ENCODE measurements at places on chromosomes 2 and 18. TPM values are rescaled to one million over a fixed set of nuclear protein-coding genes. Genes with fewer than 3 reads are reported as not detected.

DNA sequence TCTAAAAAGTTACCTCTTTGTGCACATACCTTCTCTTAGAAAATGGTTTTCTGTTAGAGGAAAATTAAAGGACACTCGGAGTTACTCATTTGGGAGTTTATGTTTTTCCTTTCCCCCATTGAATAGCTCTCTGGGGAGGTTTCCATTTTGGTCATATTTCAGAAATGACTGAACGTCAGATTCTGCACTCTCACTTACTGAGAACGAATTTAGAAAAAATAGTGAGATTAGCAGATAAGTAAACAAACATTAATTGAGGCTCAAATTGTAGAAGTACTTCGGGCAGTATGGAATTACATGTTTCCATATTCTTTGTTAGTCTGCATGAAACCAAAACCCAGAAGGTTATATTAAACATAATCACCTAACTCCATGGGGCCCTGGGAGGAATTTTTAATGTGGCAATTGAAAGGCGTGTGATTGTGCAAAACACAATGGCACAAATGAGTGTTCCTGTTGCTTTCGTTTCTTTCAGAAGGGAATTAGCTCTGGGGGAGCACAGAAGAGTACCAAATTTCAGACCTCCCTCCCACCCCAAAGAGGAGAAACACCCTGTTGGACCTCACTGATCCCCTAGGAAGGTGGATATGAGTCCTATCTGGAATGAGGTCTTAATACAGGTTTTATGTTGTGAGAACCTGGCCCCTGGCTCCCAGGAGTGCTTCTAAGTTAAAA is 212.3 kb downstream of the BCL2 start:
- DNase-seq: no peak

GRCh38 chr2:158125756-158126498 is 24.3 kb downstream of the UPP2 start:
- no peak for DNase-seq

DNA sequence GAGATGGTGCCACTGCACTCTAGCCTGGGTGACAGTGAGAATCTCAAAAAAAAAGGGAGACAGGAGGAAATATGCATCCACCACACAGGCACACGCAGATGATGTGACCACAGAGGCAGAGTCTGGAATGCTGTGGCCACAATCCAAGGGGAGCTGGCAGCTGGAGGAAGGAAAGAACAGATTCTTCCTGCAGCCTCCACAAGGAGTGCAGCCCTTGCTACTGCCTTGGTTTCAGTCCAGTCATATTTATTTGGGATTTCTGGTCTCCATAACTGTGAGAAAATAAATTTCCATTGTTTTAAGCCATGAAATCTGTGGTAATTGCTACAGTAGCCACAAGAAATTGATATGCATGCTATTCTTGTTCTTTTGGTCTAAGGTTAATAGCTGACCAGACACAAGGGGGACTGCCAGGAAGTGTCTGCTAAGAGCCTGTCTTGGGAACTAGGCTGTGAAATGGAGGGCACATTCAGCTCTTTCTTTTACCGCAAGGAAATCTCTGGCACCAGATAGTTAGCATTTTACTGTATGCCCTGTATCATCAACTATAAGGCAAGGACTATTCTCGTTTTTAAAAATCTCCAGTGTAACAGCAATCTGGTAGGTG is 133.1 kb upstream of the SEC11C start:
- no peak for DNase-seq

GRCh38 chr18:47390410-47391024 is 139.1 kb upstream of the SKOR2 start:
- no peak for DNase-seq

The TLX2 gene
- not detected for polyA plus RNA-seq

The CERKL gene
- 9.2 TPM for polyA plus RNA-seq

The KCNG3 gene
- 0.05 TPM for polyA plus RNA-seq

All from hindlimb muscle (tissue), 1 donor.